ENCODE measurements at places on chromosomes 1 and 21.

GRCh38 chr1:168362991-168363390, 82.3 kb downstream of the TBX19 start:
- DNase-seq, result no peak

- no peak for DNase-seq
Measured at GRCh38 chr1:154414606-154415005, 9.5 kb downstream of the IL6R start.

DNA sequence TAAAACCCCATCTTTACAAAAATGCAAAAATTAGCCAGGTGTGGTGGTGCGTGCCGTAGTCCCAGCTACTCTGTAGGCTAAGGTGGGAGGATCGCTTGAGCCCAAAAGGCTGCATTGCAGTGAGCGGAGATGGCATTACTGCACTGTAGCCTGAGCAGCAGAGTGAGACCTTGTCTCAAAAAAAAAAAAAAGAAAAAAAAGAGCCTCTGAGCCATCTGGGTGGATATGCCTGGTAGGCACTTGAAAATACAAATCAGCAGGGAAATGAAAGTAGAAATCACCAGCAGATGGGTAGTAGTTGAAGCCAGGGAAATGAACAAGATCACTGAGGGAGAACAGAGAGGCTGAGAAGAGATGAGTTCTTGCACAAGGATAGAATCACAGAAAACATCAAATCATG, 131.0 kb upstream of the HMCN1 start:
- no peak for DNase-seq

DNA sequence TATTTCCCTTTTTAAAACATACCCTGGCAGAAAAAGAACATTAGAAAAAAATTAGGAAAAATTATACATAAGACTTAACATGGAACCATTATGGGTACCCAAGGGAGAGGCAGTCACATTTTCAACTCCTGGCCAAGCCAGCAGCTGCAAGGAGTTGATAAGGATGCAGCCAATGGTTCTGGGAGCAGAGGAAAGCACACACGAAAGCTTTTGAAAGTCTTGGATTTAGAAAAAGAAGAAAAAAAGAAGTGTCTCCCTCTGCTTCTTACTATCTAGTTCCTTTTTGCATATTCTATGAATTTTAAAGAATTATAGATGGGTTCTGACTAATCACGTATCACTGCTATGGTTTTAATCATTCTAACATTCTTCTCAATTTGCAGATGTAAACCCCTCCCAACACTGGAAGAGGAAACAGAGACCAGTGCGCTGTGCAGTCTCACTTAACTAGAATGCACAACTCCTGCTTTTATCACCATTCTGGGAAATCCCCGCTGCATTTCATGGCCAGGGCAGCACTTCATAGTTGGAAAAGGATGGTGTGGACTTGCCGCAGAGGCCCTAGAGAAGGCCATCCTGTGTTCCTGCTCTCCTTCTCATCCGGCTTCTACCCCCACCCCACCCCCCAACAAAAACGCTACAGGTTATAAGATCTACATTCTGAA, 2.7 kb upstream of the CD58 start:
- DNase-seq, result no peak

DNA sequence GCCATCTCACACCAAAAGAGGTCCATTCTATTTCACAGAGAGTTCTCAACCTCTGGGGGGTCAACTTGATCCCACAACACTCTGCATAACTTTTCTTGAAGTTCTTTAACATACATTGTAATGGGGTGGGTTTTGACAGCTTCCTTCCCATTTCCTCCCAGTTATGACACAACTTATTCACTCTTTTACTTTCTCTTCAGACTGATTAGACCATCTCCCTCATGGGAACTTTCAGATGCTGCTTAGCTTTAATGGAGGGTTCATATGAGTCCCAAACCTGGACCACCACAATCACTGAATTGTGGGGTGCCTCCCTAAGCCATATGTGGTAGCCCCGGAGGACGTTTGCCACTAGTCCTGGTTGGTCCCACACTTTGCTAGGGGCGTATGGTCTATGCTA, 28.3 kb upstream of the KCNJ15 start:
- no peak for DNase-seq

DNA sequence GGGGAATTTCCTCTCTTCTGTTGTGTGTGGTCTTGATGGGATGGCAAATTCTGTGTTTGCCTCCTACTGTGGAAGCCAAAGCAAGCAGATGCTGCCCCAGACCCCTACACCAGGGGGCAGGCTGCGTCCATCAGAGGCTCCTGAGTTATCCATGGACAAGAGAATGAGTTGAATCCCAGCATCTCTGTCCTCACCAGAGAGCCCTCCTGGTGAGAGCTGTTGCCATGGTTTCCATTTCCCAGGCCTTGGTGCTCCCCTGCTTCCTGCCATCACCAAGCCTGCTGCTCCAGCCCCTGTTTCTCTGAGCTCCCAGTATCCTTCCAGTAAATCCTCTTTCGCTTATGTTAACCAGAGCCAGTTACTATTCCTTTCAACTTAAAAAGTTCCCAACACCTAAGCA, 20.4 kb upstream of the GNG12 start:
- peak; percentile 64 for DNase-seq

GRCh38 chr1:241775021-241775420, 73.0 kb upstream of the EXO1 start:
- no peak for DNase-seq

- no peak for DNase-seq
Measured at GRCh38 chr21:42112238-42112637, 41.1 kb downstream of the UMODL1 start.

DNA sequence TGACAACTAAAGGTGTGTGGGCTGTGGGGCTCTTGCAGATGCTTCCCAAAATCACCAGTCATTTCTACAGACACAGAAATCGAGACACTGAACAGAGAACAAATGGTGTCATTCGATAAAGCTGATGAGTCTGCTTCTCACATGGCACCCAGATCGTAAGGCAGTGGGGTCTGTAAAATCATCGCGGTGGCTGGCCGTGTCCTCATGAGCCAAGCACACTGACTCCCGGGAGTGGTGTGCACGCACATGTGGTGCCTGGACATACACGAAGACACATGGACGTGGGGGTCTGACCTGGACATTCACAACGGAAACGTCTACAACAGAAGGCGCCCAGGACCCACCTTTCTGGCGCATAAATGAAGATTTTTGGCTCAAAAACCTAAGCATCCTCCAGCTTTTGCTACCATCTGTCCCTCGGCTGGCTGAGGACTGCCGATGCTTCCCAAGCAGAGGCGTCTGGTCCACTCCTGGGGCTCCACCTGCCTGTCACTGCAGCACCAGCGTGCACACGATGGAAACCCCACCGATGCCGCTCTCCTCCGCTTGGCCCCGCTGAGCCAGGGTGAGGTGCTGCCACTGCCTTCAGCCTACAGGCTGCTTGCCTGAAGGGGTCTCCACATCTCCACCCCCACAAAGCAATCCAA, 6.8 kb downstream of the SMIM1 start:
- DNase-seq, result no peak

DNA sequence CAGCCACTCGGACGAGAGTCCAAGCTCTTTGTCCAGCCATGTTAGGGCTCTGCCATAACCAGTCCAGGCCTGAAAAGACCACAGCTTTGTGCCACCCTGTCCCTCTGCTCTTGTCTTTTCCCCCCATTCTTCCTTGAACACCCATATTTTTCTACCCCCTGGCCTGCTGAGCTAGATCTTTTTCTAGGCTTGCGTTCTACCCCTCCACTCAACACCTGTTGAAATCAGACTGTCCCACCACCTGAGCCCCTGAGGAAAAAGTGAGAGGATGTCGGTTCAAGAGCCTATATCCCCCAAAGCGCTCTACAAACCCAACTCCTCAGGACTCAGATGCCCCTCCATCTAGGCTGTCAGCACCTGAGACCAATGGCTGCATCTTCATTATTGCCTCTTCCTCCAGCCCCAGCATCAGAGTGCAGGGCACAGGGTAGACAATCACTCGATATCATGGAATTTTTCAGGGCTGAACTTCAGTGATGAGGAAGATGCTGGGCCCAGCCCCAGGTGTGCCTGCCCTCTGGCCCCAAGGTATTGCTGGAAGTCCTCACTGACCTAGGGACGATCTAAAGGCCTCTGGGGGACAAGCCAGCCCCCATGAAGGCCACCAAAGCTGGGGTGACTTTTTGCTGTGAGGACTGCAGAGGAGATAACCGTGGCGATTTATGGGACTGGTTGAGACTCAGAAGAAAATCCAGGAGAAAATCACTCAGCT, 75.3 kb downstream of the CD247 start:
- no peak for DNase-seq

DNA sequence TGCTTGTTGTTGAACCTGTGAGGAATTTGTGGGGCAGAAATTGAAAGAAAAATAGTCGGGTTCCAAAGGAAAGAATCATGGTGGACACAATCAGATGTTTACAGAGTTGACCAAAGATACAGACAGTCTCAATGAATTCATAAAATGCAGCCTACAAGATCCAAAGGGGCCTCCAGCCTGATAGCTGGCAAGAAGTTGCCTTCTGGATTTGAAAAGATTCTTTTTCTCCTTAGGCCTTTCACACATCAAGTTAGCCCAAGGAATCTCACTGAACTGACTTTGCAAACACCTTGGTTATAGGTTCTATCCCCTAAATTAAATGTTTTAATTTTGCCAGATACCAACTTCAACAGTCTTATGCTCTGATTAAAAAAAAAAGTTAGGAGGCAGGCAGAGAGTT, 21.5 kb downstream of the SLAMF1 start:
- no peak for DNase-seq

- no peak for DNase-seq
Measured at GRCh38 chr1:60573726-60574409, 500.3 kb upstream of the C1orf87 start.

Measured in retina (tissue), 1 donor.